CD4-positive, alpha-beta T cell (primary cell): ENCODE measurements at places on chromosomes 13 and 19.

GRCh38 chr13:93547886-93548285 is 321.3 kb downstream of the GPC6 start:
- no peak for DNase-seq

DNA sequence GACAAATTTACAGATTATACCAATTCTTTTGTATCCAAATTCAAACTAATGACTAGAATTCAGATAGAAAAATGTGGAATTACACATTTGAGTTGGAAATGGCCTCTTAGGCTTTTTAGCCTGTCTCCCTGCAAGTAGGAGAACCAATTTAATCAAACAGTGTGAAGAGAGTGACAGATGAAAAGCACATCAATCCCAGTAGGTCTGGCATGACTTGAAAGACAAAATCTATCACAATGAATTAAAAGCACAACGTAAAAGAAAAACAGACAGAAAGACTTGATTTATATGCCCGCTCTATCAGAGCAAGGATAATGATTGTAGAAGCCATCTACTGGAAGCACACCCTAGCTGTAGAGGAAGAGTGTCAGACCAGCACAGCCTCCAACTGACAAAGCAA is 1084.4 kb upstream of the SPRY2 start:
- no peak for DNase-seq

DNA sequence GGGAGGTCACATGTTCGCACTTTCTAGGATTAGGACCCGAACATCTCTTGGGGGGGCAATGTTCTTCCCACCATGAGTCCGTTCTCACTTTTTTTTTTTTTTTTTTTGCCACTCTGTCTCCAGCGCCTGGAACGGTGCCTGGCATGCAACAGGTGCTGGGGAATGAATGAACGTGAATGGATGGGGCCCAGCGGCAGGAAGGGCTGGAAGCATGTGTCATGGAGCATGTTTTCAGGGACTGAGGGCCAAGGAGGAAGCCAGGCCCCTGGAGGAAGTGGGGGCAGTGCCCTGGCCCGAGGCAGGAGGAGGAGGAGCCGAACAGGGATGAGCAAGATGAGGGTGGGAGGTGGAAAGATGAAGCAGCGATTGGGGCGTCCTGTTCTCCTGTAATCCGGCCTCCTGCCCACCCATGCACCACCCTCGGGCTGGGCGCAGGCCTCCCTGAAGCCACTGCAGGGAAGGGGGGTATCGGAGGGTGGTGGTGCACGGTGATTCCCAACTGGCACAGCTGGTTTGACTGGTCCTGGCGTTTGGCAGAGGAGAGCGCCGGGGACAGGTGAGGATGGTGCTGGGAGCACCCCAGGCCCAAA is 8.8 kb upstream of the SULT2B1 start:
- DNase-seq: no peak

DNA sequence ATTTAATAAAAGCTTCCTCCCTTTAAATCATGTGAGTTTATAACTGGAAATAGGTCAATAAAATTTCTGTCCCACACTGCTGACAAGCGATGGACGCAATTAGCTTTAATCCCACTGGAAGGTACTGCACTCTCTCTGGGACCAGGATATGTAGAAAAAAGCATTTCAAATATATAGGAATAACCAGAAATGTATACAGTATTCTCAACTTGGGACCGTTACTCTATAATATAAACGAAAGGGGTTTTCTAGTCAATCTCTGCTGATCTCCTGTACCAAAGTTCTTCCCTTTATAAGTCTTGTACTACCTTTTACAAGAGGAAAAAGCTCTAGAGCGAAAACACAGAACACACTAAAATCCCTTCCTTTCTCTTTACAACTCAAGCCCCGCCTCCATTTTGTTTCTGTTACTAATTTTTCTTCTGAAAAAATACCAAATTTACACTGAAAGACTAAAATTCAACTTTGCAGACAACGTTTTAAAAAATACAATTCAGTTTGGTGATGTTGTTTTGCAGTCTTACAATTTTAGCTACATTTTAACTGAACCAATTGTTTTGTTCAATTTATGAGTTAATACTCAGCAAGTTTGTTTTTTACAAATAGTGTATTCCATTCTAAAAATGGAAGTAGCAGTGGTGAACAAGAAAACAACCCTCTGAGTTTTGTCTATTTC is 1.7 kb upstream of the USPL1 start:
- no peak for DNase-seq

- DNase-seq: peak; percentile 7
These were observed 564.5 kb downstream of the FGF9 start for GRCh38 chr13:22235285-22235949.

DNA sequence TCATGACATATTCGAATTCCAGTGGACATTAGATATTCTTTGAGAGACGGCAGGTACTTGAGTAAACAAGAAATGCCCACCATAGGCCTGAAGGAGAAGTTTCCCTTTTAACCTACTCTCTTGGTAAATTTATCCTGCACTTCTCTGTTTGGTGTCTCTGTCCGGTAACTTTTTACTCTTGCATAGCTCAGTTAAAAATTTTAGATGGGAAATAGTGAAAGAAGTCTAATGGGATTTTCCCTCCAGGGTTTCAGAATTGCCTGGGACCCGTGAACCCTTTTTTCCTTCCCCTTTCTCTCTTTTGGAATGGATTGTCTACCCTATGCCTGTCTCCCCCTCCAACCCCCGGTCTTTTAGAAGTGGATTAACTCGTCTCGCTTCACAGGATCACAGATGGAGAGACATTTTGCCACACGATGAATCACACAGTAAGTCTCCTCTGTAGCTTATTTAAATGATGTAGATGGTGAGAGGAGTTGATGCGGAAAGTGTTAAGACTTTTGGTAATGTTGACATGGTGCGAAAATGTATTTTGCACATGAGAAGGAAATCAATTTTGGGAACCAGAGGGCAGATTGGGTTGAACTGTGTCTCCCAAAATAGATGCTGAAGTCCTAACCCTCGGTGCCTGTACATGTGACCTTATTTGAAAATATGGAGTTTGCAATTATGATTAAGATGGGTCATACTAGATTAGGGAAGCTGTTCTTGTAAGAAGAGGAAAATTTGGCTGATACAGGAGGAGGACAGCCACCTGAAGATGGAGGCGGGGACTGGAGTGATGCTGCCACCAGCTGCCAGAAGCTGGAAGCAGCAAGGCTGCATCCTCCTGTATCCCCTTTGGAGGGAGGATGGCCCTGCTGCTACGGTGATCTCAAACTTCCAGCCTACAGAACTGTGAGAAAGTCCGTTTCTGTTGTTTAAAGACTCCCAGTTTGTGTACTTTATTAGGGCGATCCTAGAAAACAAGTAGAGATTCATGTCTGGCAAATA is 711 bp upstream of the MIPEP start:
- no peak for DNase-seq

GRCh38 chr13:34345258-34345965 is 527.5 kb downstream of the RFC3 start:
- DNase-seq: no peak

GRCh38 chr19:55116859-55117662 is at the start of gene PPP1R12C:
Gene PPP1R12C, minus strand, starts transcription at chr19:55117637. Its CDS starts 94 bp downstream, at chr19:55117543.
- DNase-seq: no peak

- DNase-seq: no peak
These were observed 5.4 kb downstream of the GNA11 start for GRCh38 chr19:3099347-3100145.

DNA sequence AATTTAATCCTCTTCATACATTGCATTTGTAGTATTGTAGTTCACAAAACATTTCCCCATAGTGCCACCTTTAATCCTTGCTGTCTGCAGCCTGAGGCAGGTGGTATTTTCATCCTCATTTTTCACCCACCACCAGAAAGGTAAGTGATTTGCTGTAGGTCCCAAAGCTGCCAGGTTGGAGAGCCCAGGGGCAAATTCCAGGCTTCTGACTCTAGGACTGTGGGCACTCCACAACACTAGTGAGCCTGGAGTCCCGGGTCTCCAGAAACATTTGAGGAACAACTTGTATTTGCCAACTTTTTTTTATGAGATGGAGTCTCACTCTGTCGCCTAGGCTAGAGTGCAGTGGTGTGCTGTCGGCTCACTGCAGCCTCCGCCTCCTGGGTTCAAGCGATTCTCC is 6.2 kb downstream of the ILF3 start:
- DNase-seq: no peak

DNA sequence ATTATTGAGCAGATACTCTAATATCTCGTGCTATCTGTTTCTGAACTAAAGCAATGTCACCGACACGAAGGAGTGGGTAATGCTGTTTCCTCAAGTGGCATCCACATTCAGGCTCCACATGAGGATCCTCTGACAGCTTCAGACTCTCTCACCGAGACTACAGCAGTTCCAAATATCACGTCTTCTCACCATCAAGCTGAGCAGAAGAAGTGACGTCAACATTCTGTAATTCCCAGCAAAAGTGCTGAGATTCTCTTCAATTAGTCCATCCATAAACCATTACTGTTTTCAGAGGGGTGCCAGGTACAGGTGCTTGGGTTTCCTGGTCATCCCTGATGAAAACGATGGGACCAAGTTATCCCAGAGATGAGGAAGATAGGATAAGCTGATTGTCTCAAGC is 110.0 kb upstream of the DACH1 start:
- no peak for DNase-seq

DNA sequence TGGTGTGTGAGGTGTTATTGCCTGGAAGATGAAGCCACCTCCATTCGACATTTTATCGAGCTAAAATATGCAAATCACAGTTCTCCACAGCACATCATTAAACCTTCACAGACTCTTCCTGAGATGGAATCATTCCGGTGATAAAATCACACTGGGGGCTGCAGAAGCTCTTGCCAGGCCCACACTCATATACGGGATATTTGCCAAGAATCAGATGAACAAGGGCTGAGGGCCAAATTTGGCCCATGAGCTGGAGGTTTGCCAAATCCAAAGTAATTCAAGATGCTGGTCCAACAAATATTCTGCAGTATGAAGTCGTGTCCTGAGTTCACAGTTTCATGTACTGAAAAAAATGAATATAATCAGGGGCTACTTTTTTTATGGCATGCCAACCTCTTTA is 16.7 kb upstream of the RXFP2 start:
- DNase-seq: no peak

DNA sequence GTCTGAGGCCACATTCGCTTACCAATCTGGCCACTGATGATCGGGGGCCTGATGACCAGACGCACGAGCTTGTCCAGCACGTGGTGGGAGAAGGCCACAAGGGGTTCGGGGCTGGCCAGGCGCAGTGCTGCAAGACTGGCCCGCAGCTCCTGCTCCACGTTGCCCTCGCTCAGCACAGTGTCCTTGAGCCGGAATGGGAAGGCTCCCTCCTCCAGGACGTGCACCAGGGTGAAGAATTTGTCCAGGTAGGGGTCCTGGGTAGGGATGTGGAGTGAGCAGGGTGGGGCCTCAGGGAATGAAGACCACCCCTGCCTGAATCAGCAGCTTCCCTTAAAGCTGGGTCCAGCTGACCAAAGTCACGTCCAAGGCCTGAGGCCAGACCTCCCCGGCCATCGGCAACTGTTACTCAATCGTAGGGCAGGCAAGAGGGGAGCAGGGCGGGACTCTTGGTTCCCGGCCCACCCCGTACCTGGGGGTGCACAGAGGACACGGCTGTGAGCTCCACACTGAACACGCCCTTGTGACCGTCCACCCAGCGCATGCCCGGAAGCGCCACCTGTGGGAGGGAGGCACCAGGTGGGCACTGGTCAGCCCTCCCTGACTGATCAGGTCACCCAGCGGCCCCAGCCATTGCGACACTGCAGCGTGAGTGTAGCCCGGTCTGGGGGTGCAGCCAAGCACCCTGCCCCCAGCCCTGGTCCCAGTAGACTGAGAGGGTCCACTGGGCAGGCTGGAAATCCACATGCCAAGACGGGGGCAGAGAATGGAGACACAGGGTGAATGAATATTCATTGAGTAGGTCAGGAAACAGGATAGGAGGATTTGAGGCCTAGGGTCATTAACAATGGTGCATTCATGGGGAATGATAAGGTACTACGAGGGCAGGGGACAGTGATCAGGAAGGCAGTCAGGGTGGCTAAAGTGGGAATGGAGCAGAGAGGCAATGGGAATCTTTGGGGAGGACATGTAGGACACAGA is 2.8 kb upstream of the ANGPTL8 start:
- DNase-seq: no peak

GRCh38 chr19:4007836-4008539 is 452 bp downstream of the PIAS4 start:
- peak; percentile 9 for DNase-seq

DNA sequence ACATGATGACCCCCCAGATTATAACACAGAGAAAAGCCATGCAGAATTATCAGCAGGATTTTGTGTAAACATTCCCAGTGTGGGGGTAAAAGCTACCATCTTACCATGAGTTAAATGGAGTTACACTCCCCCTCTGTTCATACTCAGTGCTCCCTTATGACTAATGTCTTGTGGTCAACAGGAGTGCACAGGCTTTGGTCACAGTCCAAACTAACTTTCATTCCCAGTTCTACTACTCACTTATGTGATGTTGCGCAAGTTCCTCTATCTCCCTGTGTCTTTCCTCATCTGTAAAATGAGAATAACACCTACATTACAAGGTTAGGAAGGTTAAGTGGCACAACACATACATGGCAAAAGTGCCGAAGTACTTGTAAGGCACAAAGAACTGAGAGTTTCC is 277.9 kb downstream of the RBM26 start:
- no peak for DNase-seq

DNA sequence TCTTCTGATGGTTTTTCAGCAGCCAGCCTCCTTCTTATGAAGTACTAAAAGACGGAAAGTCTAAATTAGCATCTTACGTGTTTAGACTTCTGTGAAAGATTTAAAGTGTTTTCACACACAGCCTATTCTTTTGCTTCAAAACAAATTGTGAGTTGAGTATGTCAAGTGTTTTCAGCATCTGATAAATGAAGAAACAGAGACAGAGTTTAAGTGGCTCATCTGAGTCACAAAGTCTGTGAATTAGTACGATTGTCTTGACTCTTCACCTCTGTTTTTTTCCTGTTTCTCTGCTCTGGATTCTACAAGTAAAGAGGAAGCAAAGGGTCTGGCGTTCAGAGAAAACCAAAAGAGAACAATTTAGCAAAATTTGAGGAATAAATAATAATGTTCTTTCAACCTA is 116.4 kb downstream of the FRY start:
- DNase-seq: no peak

GRCh38 chr19:2266183-2266993 is 10.2 kb upstream of the JSRP1 start:
- no peak for DNase-seq

DNA sequence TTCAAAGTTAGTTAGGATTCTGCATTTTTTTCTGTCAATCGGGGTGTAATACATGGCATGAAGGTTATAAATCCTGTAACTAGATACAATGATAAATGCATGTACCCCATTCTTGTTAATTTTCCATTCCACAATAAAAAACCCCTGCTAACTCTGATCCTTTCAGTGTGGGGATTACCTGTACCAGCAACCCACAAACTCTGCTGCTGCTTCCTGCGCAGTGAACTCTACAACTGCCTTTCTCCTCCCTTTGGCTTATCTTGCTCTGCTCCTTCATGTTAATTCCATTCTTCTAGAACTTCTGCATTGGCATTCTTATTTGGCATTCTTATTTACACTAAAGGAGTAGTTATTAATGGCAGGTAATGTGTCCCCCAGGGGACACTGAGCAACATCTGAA is 273.1 kb downstream of the KLF12 start:
- DNase-seq: no peak

DNA sequence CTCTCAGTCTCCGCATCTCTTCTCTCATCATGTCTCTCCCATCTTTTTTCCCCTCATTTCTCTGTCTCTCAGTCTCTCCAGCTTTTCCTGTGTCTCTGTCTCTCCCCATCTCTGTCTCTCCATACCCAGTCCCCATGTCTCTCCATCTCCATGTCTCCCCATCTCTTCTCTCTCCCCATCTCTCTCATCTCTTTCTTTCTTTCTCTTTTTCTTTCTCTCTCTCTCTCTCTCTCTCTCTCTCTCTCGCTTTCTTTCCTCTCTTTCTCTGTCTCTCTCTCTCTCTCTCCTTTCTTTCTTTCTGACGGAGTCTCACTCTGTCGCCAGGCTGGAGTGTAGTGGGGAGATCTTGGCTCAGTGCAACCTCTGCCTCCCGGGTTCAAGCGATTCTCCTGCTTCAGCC is 12.6 kb upstream of the NFIX start:
- no peak for DNase-seq
